ENCODE measurements at places on chromosomes 7 and 10.

DNA sequence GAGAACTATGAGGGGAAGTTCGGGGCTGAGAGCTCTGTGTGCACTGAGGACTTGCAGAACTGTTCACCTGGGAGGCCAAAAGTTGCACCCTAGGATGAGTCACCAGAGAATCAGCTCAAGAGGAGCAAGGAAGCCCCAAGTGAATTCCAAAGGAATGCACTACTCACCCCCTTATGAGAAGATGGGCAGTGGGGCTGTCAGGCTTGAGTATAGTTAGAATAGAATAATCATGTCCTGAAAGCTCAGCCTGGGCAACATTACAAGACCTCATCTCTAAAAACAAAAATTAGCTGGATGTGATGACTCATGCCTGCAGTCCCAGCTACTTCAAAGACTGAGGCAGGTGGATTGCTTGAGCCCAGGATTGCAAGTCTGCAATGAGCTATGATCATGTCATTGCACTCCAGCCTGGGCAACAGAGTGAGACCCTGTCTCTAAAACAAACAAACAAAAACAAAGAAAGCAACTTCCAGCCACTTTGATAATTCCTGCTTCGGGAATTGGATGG, 30.0 kb downstream of the MAP3K8 start:
- no peak for DNase-seq

DNA sequence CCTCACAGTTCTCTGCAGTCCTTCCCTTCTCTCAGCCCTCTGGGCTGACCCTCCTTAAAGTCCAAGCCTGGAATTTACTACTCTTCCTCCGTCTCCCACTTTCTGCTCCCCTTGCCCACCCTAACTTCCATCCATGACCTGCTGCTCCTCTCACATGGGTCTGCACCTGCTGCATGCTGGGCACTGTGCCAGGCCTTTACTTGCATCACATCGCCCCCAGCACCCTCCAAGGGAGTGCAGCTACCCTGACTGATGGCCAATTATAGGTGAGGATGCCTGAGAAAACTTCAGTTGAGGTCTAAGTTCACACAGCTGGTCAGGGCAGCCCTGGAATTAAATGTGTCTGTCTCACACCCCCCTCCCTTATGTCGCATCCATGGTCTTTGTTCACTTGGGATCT, 53.6 kb upstream of the ZPBP start:
- no peak for DNase-seq

- peak; percentile 28 for DNase-seq
Measured at GRCh38 chr10:91164520-91165065, 55.9 kb upstream of the PCGF5 start.

DNA sequence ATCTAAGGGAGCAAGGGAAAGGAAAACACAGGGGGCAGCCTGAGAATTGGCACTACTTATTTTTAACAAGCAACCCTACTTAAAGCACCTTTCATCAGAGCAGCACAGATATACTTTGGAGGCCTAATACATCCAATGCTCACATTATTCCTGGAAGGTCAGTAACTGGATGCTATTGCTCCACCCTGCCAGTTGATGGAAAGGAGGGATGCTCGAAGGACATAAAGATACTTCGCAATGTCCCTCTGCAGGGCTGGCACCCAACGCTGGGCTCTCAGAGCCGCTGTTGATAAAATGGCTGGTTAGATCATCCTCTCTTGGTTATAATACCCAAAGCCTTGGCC, 307.9 kb upstream of the AOAH start:
- DNase-seq, result no peak

GRCh38 chr7:26233902-26234511, 32.5 kb downstream of the CBX3 start:
- DNase-seq, result peak; percentile 71

GRCh38 chr7:110373416-110373815, 717.5 kb upstream of the LRRN3 start:
- no peak for DNase-seq

- DNase-seq, result no peak
Measured at GRCh38 chr10:113007821-113008220, 57.8 kb downstream of the TCF7L2 start.

GRCh38 chr7:157097056-157097329, 41.7 kb upstream of the UBE3C start:
- no peak for DNase-seq

GRCh38 chr7:135782801-135783200, 34.2 kb upstream of the FAM180A start:
- DNase-seq, result no peak

DNA sequence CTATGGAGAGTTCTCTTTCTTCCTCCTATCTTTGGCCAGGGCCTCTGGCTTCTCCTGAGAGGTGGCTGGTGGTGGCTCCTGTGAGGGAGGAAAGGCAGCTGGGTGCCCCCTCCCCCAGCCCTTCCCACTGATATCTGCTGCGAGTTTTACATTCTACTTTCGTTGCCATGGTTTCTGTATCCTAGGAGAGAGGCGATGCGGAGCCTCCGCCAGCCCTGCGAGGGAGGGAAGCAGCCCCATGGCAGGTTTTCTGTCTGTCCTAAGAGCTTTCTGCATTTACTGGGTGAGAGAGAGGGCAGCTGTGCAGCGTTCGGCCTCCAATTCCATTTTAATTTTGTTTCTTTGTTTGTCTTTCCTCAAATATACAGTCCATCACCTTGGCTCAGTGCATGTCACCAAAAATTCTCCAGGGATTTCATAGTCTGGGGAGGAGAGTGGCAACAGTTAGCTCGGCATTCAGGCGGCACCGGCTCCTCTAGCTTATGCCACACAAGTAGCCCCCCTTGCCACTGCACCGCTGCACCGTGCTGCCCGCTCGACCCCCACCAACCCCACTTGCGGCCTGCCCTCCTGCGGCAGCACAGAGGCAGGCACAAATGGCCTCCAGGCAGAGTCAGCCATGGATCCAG, 20.4 kb downstream of the DNAJB12 start:
- no peak for DNase-seq

DNA sequence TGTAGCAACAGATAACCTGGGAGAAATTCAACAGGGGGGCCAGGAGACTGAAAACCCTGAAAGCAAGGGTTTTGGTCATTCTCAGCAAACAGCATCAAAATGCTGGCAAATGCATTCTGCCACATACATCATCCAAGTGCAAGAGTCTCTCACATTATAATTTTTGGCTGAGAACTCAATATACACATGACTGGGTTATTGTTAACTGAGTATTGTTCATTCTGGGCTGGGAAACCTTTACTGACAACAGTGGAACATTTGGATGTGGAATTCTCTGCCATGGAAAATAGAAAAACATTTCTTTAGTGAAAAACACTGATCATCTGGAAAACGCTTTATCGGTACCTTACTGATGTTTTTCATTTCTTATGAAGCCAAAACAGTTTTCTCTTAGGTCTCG, 73.1 kb upstream of the MET start:
- no peak for DNase-seq

DNA sequence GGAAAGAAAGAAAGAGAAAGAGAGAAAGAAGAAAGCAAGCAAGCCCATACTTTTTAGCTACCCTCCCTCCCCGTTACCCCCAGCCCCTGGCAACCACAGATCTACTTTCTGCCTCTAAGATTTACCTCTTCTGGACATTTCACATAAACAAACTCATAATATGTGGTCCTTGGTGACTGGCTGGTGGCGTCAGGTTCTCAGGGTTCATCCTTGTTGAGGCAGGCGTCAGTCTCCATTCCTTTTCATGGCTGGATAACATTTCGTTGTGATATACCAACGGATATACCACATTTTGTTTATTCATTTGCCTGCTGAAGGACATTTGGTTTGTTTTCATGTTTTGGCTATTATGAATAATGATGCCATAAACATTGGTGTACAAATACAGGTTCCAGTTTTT, 30.5 kb downstream of the CDH23 start:
- no peak for DNase-seq

- no peak for DNase-seq
Measured at GRCh38 chr7:103972779-103973434, 16.6 kb downstream of the RELN start.

GRCh38 chr7:34090816-34091215, 185.5 kb downstream of the BMPER start:
- DNase-seq, result no peak

- DNase-seq, result no peak
Measured at GRCh38 chr10:77188521-77188920, 449.1 kb downstream of the KCNMA1 start.

DNA sequence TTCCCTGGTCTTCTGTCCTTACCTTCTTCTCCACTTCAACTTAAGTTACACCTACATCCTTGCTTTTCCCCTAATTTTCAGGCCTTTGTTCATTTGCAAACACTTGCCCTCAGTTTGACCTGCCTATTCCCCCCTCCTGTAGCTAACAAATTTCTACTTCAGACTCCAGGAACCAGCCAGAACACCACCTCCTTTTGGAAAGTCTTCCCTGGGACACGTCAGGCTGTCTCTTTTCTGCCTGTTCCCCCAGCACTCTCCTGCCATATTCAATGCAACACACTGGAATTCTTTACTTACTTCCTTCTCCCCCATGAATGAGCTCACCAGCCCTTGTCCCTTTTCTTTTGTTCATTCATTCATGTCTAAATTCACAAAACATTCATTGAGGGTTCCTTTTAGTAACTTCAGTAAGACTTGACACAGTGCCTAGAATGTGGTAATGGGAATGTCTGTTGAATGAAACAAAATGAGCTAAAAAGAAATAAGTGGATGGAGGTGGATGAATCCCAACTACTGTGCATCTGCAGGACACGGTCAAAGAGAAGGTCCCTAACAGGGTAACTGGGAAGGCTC, 478.0 kb downstream of the KCNMA1 start:
- DNase-seq, result no peak

DNA sequence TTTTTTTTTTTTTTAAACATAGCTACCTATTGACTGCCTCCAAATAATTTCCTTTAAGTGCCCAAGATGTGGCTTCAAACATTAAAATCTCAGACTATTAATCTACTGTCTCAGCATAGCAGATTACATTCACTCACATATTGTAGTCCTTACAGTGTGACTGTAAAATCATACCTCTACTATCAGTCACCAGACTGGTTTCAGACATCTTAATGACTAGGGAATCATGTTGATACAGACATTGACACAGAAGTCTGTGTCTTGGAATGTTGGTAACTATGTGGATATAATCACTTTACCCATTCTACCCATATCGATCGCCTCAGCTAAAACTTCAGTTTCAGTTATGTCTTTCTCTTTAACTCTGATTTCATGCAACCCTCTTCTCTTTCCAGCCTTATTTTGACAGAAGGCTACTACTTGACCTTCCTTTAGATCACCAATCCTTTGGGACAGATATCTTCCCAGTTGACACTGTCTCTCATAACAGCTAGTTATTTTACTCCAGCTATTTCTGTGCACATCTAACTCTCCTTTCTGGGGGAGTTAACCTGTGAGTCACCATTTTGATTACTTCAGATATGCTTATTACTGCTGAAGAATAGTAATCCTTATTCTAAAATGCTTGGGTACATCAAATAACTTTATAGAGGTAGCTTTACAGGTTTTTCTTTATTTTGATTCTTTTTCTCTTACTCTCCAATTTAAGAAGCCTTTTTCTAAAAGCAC, 7.0 kb downstream of the TNKS2 start:
- no peak for DNase-seq

DNA sequence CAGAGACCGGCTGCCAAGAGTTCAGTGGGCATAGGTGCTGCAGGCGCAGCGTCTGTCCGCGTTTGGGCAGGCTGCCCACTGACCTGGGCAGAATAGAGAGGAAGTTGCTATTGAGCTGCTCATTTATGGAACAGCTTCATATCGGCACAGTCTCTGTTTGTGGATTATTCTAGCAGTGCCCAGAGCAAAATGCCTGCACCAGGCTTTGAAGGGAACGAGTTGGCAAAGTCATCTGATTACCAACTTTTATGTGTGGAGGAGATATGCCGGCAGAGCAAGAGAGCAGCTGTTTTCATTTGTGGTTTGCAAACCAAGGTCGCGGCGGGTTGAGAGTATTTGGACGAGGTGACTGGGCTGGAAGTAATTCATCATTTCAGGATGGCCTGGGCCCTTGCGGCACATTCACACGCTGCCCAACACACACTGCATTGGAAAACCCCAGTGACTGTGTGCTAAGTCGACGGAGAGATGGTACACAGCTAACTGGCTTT, 228.5 kb downstream of the TCERG1L start:
- no peak for DNase-seq

- no peak for DNase-seq
Measured at GRCh38 chr7:659996-660395, 66.5 kb upstream of the DNAAF5 start.

GRCh38 chr10:124693801-124694416, 50.3 kb downstream of the FAM53B start:
- peak; percentile 60 for DNase-seq

- no peak for DNase-seq
Measured at GRCh38 chr10:62170732-62171131, 97.9 kb downstream of the RTKN2 start.

DNA sequence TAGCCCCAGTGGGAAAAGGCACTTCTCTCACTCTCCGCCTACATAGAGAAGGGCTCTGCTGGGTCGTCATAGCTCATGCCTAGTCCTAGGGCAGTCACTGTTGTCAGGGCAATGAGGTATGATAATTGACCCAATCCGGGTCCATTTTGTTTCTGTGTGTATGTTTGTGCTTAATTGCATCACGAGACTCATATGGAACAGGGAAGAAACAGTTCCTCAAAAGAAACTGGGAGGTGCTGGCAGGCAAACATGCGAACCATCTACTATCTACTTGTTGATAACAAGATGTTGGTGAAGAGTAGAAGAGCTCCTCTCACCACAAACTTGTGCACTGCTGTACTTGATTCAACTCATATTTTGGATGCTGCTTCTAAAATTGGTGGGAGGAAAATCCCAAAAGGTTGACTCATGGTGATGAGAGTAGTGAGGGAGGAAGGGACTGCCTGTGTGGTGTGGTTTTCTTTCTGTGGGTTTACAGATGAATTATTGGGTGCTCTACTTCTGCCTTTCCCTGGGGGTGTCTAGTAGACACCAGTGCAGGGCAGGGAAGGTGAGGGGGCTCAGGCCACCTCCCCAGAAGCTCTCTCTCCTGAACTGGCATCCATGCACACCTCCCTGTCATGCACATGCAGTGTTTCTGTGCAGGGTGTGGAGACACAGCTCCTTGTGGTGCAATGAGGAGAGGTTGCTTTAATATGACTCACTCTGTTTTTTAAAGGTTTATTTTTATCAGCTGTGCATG, 29.4 kb downstream of the LSMEM1 start:
- DNase-seq, result no peak

- DNase-seq, result no peak
Measured at GRCh38 chr10:53071505-53072125, 299.0 kb upstream of the MBL2 start.

- DNase-seq, result no peak
Measured at GRCh38 chr10:58937423-58937822, 239.0 kb upstream of the PHYHIPL start.

- DNase-seq, result no peak
Measured at GRCh38 chr7:7911369-7912123, 57.0 kb upstream of the GLCCI1 start.

GRCh38 chr10:132714986-132715775, 70.8 kb downstream of the NKX6-2 start:
- DNase-seq, result no peak

- no peak for DNase-seq
Measured at GRCh38 chr10:25631471-25631870, 302.6 kb upstream of the MYO3A start.

- DNase-seq, result no peak
Measured at GRCh38 chr10:6269432-6269831, 66.7 kb downstream of the PFKFB3 start.

Data from erythroblast (primary cell).